ENCODE measurements at places on chromosomes 16 and 17. TPM values are rescaled to one million over a fixed set of nuclear protein-coding genes. Genes with fewer than 3 reads are reported as not detected.

KCNH4 gene
- total RNA-seq: 0.29 TPM

HS3ST3B1 gene
- total RNA-seq: 0.77 TPM

HEATR9 gene
- total RNA-seq: not detected

FOXO3B gene
- total RNA-seq: 3.2 TPM

MT4 gene
- not detected for total RNA-seq

EVI2B gene
- total RNA-seq: not detected

CPPED1 gene
- total RNA-seq: 22.3 TPM

EPN3 gene
- 0.23 TPM for total RNA-seq

ABCC12 gene
- 0.03 TPM for total RNA-seq

FUS gene
- 541 TPM for total RNA-seq

TNFRSF17 gene
- total RNA-seq: not detected

Measured in A549 treated with GW870086 at 1 μM for 4 hours (cell line).